ENCODE measurements at places on chromosomes 5 and 9.

DNA sequence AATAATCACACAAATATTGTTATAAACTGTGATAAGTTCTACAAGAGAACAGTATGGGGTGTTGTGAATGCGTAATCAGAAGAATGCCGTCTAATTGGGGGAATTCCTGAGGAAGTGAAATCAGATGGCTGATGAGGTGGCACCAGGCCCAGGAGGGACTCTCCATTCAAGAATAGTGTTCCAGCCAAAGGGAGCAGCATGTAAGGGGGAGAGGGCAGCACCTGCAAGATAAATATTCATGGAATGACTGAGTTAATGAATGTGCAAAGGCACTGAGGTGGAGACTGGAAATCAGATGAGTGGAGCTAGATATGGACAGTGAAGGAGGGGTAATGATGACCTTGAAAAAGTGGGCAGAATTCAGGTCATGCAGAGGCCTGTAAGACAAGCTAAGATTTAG lies 250.6 kb downstream of the ARRDC3 start:
- DNase-seq: no peak

DNA sequence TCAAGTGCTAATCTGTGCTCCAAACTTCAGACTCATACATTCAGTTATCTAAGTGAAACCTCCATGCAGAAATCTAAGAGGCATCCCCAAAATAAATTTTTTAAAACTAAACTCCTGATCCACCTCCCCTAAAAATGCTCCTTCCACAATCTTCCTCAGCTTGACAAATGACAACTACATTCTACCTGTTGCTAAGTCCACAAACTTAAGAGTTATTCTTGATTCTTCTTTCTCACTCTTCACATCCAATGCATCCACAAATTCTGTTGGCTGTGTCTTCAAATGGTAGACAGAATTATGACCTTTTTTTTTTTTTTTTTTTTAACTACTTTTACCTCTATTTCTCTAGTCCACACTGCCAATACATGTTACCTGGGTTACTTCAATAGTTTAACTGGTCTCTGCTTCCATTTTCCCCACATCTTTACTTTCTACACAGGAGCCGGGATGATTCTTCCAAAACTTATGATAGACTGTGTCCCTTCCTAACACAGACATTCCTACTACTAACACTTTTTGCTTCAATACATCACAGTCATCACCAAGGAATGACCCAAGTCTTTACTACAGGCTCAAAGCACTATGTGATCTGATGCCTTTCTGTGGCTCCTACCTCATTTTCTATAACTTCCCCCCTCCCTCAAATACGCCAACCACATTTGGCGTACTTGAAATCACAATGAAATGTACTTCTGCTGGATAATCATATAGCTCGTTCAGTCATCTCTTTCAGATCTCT lies 143.6 kb downstream of the PDE4D start:
- DNase-seq: no peak

GRCh38 chr5:143779506-143779905 lies 32.5 kb upstream of the HMHB1 start:
- DNase-seq: no peak

- no peak for DNase-seq
Measured at GRCh38 chr5:34854459-34855174, 15.7 kb downstream of the TTC23L start.

GRCh38 chr5:35920890-35921289 lies 17.5 kb downstream of the CAPSL start:
- no peak for DNase-seq

GRCh38 chr9:20041697-20042081 lies 252.9 kb upstream of the SLC24A2 start:
- peak; percentile 7 for DNase-seq

DNA sequence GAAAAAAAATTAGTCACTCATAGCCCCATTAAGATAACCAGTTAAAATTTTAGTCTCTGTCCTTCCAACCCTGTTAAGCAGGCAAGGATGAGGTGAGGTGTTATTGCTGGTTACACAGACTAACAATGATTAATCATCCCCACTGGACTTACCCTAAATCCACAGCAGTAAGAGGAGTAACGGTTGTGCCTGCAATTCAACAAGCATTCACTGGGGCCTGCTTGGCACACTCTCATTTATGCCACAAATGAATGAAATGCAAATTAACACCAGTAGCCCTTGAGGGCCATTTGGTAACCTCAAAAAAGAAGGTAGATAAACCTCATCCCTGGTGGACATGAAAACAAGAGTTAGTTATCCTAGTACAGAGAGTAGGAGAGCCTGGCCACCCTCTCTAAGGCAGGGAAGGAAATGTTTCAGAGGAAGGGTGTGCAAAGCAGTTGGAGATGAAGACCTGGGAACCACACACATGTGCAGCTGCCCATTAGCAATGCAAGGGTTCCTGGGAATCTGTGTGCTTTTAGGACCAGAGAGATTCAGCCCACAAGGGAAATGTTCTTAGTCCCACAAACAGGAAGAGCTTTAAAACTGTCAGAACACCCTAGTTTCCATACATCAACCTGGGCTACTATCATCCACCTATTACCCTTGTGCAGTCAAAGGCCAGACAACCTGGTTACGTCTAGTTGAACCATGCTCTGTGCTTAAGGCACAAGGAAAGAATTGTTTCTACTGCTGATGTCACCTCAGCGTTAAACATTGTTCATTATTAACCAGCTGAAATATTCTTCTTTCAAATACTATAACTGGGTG lies 7.7 kb downstream of the LHFPL2 start:
- no peak for DNase-seq

DNA sequence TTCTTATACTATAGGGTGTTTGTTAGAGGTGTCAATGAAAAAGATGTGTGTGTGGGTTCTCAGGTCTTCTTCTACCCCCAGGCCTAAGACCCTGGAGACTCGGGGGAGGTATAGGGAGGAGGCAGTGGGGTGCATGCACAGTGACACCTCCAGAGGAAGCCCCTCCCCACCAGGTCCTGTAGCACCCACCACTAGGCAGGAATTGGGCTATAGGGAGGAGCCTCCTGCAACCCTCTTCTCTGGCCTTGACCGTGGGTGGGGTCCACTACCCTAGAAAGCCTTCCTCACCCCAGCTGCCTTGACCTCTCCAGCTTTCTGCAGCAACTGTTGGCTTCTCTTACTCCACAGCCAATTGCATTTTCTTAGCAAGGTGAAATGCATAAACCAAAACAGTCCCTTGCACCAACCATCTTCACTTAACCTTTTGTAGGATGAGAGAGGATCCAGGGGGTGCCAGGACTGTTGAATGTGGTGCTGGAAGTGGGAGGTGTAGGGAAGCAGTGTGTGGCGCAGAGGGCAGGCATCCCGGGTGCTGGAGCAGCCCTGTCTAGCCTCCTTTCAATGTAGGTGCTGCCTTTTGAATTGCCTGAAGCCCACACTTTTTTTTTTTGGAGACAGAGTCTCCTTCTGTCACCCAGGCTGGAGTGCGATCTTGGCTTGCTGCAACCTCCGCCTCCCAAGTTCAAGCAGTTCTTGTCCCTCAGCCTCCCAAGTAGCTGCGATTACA lies 128.5 kb downstream of the RGS3 start:
- DNase-seq: no peak

- no peak for DNase-seq
Measured at GRCh38 chr9:27151693-27152404, 42.8 kb downstream of the TEK start.

- DNase-seq: no peak
Measured at GRCh38 chr5:113382731-113383130, 52.1 kb downstream of the TSSK1B start.

- no peak for DNase-seq
Measured at GRCh38 chr5:96115147-96115807, 153.6 kb upstream of the ELL2 start.

GRCh38 chr9:123678038-123678877 lies 251.7 kb downstream of the DENND1A start:
- no peak for DNase-seq

GRCh38 chr5:132666310-132667123 lies 7.3 kb upstream of the IL4 start:
- DNase-seq: no peak

- DNase-seq: no peak
Measured at GRCh38 chr5:10590226-10590999, 26.5 kb downstream of the ANKRD33B start.

- DNase-seq: no peak
Measured at GRCh38 chr5:107705402-107706014, 34.8 kb upstream of the EFNA5 start.

- DNase-seq: no peak
Measured at GRCh38 chr5:98365126-98365525, 408.3 kb upstream of the RGMB start.

GRCh38 chr5:113166852-113167366 lies 190.3 kb downstream of the DCP2 start:
- DNase-seq: no peak

- no peak for DNase-seq
Measured at GRCh38 chr9:112789473-112789872, 38.9 kb downstream of the SNX30 start.

DNA sequence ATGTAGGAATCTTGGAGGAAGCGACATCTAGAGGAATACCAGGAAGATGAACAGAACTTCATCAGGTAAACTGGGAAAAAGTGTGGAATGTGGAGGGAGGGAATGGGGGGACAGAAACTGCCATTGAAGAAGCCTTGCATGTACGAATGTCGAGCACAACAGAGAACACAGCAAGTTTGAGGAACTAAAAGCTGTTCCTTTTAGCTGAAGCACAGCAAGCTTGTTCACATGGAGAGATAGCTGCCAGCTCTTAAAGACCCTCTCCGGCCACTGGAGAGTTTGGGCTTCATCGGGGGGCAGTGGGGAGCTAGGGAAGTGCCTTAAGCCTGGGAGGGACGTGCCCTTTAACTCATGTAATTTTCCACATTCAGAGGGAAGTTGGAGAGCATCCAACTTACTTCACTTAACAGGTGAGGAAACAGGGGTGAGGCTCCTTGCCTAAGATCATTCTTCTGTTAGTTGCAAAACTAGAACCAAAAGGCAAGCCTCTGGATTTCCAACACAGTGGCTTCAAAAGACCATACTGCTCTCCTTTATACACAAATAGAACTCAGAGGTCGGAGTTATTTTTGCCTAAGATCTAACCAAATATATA lies 2.3 kb upstream of the CYFIP2 start:
- DNase-seq: no peak

- no peak for DNase-seq
Measured at GRCh38 chr5:14574096-14574495, 7.5 kb upstream of the OTULINL start.

DNA sequence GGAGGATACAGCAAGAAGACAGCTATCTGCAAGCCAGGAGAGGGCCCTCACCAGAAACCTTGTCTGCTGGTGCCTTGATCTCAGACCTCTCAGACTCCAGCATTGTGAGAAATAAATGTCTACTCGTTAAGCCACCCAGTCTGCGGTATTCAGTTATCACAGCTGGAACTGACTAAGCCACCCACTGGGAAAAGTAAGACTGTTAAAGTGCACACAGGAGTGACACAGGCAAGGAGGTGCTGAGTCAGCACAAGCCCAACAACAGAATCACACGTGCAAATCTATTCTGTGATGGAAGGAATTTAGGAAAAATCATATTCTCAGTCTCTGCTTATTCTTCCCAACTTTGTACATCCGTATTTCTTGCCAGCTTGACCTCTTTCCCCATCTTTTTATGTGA lies 200.0 kb downstream of the NR2F1-AS1 start:
- DNase-seq: no peak

GRCh38 chr9:16597136-16597535 lies 273.3 kb downstream of the BNC2 start:
- no peak for DNase-seq

DNA sequence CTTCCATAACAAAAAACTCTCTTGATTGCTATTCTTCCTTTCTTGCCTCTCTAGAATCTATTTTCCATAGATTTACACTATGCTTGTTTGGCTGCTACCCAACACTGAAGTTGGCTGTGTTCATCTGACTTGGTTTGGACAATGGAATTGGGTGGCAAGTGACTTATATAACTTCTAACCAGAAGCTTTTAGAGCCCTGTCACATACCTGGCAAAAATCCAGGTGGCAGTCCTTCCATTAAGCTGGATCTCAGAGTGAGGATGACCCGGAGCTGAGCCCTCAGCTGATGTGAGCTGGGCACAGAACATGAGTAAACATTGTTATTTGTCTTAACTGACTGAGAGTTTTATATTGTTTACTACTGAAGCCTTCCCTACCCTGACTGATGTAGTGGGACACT lies 225.7 kb downstream of the TLR4 start:
- DNase-seq: no peak

DNA sequence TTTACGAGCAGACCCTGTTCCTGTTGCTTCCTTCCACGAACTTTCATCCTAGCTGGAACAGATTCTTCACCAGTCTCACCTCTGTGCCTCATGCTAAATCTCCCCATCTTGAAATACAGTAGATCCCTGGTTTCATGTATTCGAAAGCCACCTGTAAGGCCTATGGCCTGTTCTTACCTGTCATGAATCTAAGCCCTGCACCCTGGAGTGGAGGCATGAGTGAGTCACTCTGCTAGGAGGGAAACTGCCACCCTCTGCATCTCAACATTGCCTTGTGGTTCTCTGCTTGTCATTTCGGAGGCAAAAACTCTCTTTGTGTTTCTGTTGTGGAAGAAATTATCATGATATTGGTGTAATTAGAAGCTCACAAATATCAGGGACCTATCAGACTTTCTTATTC lies 320.0 kb downstream of the ENC1 start:
- DNase-seq: no peak

DNA sequence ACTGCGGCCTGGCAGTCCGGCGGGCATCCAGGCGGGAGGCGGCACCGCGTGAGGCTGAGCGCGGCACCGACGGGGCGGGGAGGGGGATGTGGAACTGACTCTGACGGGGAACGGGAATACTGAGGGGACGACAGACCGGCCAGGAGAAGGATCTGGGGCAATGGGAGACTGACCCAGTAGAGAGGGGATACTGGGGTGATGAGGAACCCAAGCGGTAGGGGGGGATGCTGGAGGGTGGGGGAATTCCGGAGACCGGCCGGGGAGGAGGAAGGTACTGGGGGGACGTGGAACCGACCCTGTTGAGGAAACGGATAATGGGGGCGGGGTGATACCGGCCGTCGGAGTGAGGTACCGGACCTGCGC lies 423 bp downstream of the IPPK start:
- DNase-seq: no peak

DNA sequence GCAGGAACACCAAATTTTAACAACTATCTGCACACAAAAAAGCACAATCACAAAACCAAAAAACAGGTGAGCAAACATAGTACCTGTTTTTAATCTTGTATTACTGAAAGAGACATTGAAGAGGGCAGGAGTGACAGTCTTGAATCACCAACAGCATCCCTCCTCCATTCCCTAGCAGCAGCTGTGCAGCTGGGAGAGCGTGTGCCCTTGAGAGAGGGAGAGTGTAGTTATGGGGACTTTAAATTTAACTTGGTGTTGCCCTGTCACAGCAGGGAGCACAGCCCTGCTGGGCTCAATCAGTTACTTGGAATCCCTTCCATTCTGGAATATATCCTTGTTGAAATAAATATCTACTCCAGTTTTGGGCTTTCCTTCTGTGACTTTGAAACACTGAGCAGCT lies 1938.7 kb upstream of the NUDT12 start:
- DNase-seq: no peak

- peak; percentile 49 for DNase-seq
Measured at GRCh38 chr5:89343666-89344065, 460.7 kb upstream of the MEF2C start.

DNA sequence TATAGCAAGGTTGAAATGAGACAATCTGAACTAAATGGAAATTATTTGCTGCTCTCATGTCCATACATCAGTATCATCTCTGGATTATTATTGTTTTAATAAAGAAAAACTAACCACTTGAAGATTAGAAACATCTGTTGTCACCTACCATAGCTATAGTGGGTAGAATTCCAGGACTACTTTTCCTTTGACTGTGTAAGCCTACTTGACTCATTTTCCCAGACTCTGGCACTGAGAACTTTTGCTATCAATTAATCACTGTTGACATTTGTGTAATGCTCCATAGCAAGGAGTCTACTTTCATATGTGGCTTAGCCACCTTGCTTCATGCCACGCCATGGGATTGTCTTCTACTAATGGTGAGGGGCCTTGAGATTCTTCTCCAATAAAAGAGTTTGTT lies 59.9 kb upstream of the ARRDC3 start:
- no peak for DNase-seq
